ENCODE measurements at places on chromosomes 3 and 15.

- peaks cover 11% of the 10 kb centered on the region for H3K4me1 ChIP-seq
- H3K27ac ChIP-seq: no peak overlapping the region
- H3K36me3 ChIP-seq: no peaks in the 10 kb centered on the region
- no peaks in the 10 kb centered on the region for H3K27me3 ChIP-seq
These were observed 159.2 kb upstream of the SLC24A5 start for GRCh38 chr15:47961401-47962090.

DNA sequence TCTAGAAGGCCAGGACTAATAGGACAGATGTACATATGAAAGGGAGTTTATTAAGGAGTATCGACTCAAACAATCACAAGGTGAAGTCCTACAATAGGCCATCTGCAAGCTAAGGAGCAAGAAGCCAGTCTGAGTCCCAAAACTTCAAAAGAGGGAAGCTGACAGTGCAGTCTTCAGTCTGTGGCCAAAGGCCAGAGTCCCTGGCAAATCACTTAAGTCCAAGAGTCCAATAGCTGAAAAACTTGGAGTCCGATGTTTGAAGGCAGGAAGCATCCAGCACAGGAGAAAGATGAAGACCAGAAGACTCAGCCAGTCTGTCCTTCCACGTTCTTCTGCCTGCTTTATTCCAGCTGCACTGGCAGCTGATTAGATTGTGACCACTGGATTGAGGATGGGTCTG is 11.1 kb upstream of the CELF6 start:
- H3K27me3 ChIP-seq: no peaks in the 10 kb centered on the region
- no peak overlapping the region for H3K27ac ChIP-seq
- DNase-seq: no peak
- H3K4me3 ChIP-seq: no peak overlapping the region
- H3K4me1 ChIP-seq: no peaks in the 10 kb centered on the region
- H3K36me3 ChIP-seq: peaks cover 4% of the 10 kb centered on the region

GRCh38 chr3:102525624-102526023 is 90.8 kb downstream of the ZPLD1 start:
- no peaks in the 10 kb centered on the region for H3K27me3 ChIP-seq
- H3K4me3 ChIP-seq: no peak overlapping the region
- no peaks in the 10 kb centered on the region for H3K36me3 ChIP-seq
- H3K4me1 ChIP-seq: no peaks in the 10 kb centered on the region
- no peak for DNase-seq

GRCh38 chr3:143535994-143536784 is 312.1 kb downstream of the SLC9A9 start:
- no peak overlapping the region for H3K4me3 ChIP-seq
- H3K4me1 ChIP-seq: no peaks in the 10 kb centered on the region
- H3K36me3 ChIP-seq: no peaks in the 10 kb centered on the region
- H3K27ac ChIP-seq: no peak overlapping the region

DNA sequence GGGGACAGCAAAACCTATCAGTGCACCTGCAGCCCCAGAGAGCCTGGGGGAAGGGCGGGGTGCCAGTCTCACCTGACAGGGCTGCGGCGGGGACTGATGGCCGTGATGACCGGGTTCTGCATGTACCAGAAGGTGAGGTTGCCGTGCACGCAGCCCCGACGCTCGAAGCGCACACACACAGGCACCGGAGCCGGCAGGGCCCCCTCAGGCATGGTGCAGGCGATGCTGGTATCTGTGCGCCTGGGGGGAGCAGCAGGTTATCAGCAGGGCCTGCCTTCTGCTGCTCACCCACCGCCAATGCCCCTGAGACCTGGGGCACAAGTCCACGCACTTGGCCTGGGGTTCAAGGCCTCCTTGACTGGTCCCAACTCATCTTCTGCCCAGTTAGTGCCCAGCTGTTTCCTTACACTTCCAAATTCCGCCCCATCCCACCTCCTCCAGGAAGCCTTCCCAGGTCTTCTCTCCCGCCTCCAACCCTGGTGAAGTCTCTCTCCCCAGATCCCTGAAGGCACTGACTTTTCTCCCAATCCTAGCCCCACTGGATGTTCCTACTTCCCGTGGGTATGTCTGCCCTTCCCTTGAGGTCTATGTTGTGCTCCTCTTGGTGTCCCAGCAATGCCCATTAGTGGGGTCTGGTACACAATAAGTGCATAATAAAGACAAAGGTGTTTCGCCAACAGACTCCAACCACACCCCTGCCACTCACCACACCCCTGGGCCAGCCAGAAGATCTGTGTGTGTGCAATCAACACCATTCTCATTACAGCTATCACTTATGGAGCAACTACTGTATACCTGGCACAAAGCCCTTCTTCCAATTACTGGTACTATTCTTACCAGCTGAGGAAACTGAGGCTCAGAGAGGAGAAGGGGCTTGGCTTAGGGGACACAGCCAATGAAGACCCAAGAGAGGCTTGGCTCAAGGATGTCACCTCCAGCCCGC is 28.9 kb downstream of the H1-8 start:
- DNase-seq: no peak
- no peaks in the 10 kb centered on the region for H3K27me3 ChIP-seq
- H3K4me1 ChIP-seq: no peaks in the 10 kb centered on the region

- no peaks in the 10 kb centered on the region for H3K36me3 ChIP-seq
- no peak overlapping the region for H3K4me3 ChIP-seq
- no peaks in the 10 kb centered on the region for H3K4me1 ChIP-seq
- H3K27ac ChIP-seq: no peak overlapping the region
- H3K27me3 ChIP-seq: no peaks in the 10 kb centered on the region
These were observed 40.0 kb downstream of the ARRDC4 start for GRCh38 chr15:98000249-98001203.

GRCh38 chr3:147656023-147656422 is 246.9 kb downstream of the ZIC1 start:
- H3K36me3 ChIP-seq: no peaks in the 10 kb centered on the region
- no peaks in the 10 kb centered on the region for H3K27me3 ChIP-seq
- no peak overlapping the region for H3K4me3 ChIP-seq
- DNase-seq: no peak

DNA sequence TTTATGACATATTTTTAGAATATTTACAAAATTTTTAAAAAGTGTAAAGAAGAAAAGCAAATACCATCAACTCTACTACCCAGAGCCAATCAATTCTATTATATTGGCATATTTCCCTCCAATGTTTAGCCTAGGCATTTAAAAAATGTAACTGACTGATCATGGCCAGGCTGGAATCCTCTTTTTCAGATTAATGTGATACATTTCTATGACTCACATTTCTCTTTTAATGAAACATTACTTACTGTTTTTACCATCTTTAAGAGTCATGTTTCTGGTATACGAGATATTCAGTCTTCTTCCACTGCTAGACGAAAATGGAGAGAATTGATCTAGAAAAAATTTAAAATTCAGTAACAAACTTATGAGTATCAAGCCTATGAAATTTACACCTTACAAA is 53.4 kb upstream of the DCUN1D1 start:
- no peaks in the 10 kb centered on the region for H3K27me3 ChIP-seq
- no peak overlapping the region for H3K27ac ChIP-seq
- H3K36me3 ChIP-seq: peaks cover 52% of the 10 kb centered on the region

GRCh38 chr15:73909651-73910050 is 16.6 kb upstream of the LOXL1 start:
- H3K36me3 ChIP-seq: no peaks in the 10 kb centered on the region
- H3K27me3 ChIP-seq: peaks cover 30% of the 10 kb centered on the region
- DNase-seq: no peak
- H3K27ac ChIP-seq: no peak overlapping the region

DNA sequence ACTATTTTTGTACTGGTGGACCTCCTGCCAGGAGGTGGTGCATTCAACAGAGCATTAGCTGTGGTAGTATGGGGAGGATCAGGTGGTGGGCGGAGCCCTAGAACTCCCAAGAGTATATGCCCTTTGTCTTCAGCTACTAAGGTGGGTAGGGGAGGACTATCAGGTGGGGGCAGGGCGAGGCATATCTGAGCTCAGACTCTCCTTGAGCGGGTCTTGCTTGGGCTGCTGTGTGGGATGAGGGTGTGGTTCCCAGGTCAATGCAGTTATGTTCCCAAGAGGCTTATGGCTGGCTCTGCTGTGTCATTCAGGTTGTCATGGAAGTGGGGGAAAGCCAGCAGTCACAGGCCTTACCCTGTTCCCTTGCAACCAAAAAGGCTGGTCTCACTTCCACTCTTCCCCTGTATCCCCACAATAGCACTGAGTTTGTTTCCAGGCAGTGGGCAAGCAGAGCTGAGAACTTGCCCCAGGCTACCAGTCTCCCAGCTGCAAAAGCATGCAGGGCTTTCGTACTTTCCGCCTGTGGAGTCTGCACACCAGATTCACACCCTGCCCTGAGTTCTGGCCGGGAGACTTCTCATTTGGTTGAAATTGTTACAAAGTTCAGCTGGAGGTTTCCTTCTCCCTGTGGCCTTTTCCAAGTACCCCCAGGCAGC is 93.7 kb upstream of the DPPA4 start:
- no peak for DNase-seq
- no peaks in the 10 kb centered on the region for H3K27me3 ChIP-seq
- peaks cover 3% of the 10 kb centered on the region for H3K4me1 ChIP-seq
- no peak overlapping the region for H3K4me3 ChIP-seq
- H3K27ac ChIP-seq: no peak overlapping the region

DNA sequence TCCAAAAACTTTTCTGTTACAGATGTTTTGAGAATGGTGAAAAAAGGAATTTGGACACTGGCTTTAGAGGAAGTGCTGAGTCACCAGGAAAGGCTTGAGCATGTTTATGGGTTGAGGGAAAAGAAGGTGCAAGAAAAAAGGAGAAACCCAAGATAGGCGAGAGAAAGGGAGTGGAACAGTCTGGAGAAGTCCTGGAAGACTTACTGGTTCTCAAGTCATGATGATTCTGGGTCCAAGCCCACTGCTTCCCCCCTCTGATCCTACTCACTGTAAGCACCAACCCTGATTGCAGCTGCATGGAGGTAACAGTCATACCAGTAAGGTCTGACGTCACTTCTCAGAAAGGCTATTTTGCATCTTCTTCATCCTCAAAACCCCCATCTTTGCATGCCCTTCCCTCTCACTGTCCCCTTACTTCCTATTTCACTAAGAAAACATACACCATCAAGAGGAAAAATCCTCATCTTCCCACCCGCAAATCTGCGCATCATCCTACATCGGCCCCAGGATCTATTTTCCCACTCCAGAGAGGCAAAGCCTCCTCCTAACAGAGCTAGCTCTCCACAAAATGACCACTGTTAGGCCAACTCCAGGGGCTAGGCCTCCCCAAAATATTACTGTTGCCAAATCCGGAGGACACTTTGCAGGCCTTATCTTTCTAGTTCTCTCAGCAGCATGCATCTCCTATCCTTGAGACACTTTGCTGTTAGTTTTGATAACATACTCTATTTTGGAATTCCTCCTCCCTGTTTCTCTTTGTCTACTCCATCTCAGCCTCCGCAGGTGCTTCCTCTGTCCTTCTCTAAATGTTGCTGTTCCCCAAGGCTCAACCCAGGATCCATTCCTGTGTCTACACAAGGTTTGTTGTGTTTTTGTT is 3.2 kb upstream of the ATP13A3 start:
- H3K36me3 ChIP-seq: no peaks in the 10 kb centered on the region
- no peaks in the 10 kb centered on the region for H3K4me1 ChIP-seq
- no peaks in the 10 kb centered on the region for H3K27me3 ChIP-seq
- H3K27ac ChIP-seq: no peak overlapping the region
- H3K4me3 ChIP-seq: no peak overlapping the region

DNA sequence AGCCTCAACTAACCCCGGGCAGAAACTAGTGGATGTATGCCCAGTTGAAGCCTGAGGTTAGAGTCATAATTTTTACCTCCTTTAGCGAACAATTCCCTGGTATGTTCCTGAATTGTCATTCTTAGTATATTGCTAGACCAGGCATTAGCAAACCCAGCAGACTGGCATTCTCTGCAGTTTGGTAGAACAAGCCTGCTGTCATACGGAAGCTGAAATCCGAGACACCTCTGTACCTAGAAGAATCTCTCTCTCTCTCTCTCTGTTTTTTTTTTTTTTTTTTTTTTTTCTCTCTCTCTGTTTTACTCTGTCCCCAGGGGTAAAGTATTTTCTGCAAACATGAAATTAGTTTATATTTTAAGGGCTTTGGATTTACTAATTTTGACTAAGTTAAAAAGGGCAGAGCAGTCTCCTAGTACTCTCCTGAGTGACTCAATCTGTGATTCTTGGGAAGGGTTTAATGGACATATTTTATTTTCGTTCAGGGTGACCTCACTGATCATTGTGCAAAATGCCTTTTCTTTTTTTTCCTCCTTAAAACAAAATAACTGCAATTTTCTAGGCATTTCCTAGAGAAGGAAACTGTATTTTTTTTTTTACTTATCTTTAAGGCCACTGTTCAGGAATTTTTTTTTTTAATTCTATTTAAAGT is 133.6 kb upstream of the ICE2 start:
- no peak overlapping the region for H3K4me3 ChIP-seq
- H3K36me3 ChIP-seq: no peaks in the 10 kb centered on the region
- no peaks in the 10 kb centered on the region for H3K27me3 ChIP-seq
- peaks cover 11% of the 10 kb centered on the region for H3K4me1 ChIP-seq

GRCh38 chr15:77118882-77119321 is 48.0 kb upstream of the TSPAN3 start:
- no peak overlapping the region for H3K4me3 ChIP-seq
- H3K27me3 ChIP-seq: no peaks in the 10 kb centered on the region
- H3K36me3 ChIP-seq: peaks cover 14% of the 10 kb centered on the region
- peaks cover 4% of the 10 kb centered on the region for H3K4me1 ChIP-seq

DNA sequence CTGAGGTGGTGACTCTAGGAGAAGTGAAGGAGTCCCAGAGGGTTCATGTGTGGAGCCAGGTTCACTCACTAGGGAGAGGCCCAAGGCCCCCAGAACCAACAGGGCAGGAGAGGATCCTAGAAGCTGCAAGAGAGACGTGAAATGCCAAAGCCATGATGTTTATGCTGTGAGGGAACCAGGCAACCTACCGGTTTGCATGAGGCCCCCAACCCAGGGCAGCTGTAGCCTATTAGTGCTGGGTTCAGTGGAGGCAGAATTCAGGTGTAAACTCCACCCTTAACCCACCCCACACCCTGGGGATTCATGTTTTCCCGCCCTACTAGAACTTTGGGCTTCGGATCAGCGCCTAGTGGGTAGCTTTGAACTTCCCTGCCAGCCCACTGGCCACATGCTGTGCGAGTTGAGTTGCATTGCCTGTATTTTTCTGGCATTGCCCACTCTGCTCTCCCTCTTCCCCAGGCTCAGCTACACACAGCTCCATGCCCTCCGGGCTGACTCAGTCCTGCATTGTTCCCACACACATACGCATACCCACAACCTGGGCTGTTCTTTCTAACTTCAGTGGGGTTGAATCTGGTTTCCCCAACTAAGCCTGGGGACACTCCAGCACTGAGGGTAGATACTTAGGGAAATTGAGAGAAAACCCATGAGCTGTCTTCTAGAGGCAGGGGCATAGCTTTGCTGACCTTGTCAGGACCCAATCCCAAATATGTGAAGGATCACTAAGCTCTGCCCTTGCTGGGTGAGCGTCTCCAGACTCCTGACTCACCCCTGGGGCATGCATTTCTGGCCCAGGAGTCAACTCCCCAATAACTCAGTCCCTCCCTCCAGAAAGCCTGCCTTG is 2.0 kb upstream of the ZBTB47 start:
- H3K36me3 ChIP-seq: peaks cover 11% of the 10 kb centered on the region
- no peaks in the 10 kb centered on the region for H3K27me3 ChIP-seq
- no peak overlapping the region for H3K27ac ChIP-seq
- no peak for DNase-seq
- H3K4me3 ChIP-seq: no peak overlapping the region
- H3K4me1 ChIP-seq: peaks cover 18% of the 10 kb centered on the region

GRCh38 chr3:69865925-69866679 is 126.8 kb downstream of the MITF start:
- no peaks in the 10 kb centered on the region for H3K27me3 ChIP-seq
- H3K36me3 ChIP-seq: no peaks in the 10 kb centered on the region
- no peak overlapping the region for H3K4me3 ChIP-seq
- H3K4me1 ChIP-seq: peaks cover 4% of the 10 kb centered on the region
